Stimulated activated effector memory CD8-positive, alpha-beta T cell treated with anti-CD3 and anti-CD28 coated beads, Interleukin-12 subunit alpha, Interleukin-12 subunit beta, amount 100 ng/mL, for 72 hours (primary cell): ENCODE measurements at places on chromosomes 5 and 9.

DNA sequence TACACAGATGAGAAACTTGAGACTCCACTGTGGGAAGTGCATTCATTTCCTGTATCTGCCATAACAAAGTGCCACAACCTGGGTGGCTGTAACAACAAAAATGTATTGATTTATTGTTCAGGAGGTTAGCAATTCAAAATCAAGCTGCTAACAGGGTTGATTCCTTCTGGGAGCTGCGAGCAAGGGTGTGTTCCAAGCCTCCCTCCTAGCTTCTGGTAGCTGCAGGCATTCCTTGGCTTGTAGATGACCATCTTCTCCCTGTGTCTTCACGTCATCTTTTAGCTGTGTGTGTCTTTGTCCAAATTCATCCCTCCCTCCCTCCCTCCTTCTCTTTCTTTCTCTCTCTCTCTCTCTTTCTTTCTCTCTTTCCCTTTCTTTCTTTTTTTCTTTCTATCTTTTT lies 258.1 kb downstream of the MSX2 start:
- no peak for DNase-seq

GRCh38 chr9:117543089-117543488 lies 128.2 kb upstream of the ASTN2 start:
- DNase-seq: no peak

GRCh38 chr5:89951876-89952275 lies 457.7 kb downstream of the CETN3 start:
- no peak for DNase-seq

GRCh38 chr5:129098488-129099183 lies 4.1 kb downstream of the ISOC1 start:
- no peak for DNase-seq

GRCh38 chr5:57716661-57717060 lies 234.1 kb upstream of the ACTBL2 start:
- no peak for DNase-seq

DNA sequence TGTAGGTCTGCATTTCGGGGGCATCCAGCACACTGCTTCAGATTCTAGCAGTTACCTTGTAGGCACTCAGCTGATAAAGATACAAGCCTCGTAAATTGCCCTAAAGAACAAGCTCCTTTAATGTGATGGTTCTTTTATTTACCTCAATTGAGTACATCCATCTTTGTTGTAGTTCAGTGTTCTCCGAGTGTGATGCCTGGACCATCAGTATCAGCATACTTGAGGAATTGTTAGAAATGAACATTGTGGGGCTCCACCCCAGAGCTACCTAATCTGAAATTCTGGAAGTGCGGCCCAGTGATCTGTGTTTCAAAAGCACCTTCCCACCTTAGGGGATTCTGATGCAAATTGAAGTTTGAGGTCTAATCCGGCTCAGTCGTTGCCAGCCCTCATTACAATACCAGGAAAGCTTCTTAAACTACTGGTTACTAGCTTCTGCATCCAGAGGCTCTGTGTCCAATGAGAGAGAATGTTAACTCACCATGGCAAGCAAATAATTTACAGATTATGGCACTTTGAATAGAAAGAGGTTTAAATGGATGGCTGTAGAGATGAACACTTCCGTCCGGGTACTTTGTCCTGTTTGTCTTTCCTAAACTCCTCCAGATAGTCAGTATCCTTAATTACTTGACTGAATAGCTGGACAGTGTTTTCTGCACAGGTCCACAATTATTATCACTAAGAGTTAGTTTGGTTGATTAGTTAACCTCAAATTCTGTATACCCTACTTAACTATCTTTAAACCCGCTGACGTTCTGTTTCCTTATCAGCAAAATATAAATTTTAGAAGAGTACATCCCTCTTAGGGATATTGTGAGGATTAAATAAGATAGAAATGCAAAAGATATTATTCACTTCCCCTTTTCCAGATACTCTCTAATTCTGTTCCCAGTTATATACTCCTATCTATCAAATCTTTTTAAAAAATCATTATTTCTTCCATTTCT lies 47.9 kb downstream of the RAI14 start:
- DNase-seq: no peak

- peak; percentile 54 for DNase-seq
These were observed 108.4 kb downstream of the PSD2 start for GRCh38 chr5:139903795-139904565.

GRCh38 chr5:159181152-159181551 lies 28.2 kb downstream of the RNF145 start:
- no peak for DNase-seq

DNA sequence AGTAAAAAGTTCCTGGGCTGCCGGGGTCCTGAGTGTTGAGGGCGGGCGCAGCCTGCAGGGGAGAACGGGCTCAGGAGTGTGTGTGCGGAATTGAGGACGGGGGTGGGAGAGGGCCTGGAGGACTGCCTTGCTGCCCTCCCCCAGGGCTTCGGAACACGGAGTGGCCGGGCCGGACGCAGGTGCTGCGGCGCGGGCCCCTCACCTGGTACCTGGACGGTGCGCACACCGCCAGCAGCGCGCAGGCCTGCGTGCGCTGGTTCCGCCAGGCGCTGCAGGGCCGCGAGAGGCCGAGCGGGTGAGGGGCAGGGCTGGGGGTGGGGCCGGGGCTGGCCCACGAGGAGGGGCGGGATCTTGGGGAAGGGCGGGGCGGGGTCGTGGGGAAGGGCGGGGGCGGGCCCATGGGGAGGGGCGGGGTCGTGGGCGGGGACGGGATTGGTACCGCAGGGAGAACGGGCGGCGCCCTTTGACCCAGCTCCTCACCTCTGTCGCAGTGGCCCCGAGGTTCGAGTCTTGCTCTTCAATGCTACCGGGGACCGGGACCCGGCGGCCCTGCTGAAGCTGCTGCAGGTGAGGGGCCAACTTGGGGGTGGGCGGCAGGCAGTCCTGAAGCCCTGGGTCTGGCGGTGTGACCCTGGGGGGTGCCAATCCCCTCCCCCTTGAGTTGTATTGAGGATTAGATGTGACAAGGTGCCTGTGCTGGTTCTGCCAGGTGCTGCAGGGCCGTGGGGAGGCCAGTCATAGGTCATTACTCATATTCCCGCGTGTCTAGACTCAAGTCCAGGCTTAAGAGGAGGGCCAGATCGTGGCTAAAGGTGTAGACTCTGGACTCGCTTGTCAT lies 7.1 kb downstream of the FPGS start:
- no peak for DNase-seq

- DNase-seq: no peak
These were observed 186.2 kb downstream of the SNX18 start for GRCh38 chr5:54703565-54704255.

DNA sequence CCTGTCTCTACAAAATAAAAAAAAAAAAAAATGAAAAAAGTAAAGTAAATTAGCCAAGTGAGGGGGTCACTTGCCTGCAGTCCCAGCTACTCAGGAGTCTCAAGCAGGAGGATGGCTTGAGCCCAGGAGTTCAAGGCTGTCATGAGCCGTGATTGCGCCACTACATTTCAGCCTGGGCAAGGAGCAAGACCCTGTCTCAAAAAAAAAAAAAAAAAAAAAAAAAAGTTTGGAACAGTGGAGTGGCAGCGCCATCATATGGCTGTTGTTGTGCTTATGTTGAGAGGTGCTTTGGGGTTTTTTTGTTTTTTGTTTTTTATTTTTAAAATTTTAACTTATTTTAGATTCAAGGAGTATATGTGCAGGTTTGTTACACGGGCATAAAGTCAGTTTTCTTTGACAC lies 3.6 kb downstream of the BRIX1 start:
- DNase-seq: no peak

DNA sequence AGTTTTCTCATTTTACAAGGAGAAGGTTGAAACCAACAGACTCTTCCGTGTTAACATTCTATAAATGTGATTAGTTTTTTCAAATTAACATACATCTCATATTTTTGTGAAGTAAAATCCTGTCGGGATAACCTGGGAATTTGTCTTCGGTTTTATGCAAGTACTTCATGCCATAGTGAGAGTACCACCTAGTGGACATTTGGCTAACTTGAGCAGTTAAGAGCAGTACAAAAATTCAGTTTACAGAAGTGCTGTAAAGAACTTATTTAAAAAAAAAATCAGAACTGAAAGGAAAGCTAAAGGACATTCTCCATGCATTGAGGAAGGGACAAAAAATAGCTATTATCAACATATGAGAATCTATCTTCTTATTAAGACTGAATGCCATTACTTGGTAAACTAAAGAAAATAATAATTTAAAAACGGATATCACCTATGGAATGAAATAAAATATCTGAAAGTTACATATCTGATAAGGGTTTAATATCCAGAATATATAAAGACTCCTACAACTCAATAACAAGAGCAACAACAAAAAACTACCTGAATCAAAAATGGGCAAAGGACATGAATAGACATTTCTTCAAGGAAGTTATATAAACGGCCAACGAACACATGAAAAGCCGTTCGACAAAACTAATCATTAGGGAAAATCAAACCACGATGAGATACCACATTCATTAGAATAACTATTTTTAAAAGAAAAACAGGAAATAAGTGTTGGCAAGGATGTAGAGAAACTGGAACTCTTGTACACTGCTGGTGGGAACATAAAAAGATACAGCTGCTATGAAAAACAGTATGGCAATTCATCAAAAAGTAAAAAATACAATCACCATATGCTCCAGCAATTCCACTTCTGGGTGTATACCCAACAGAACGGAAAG lies 117.0 kb upstream of the GNA14 start:
- DNase-seq: no peak

GRCh38 chr5:139495638-139496435 lies 13.3 kb upstream of the STING1 start:
- no peak for DNase-seq

- DNase-seq: no peak
These were observed 22.2 kb upstream of the CLPTM1L start for GRCh38 chr5:1367149-1367548.

- no peak for DNase-seq
These were observed 24.2 kb downstream of the NANS start for GRCh38 chr9:98080780-98081179.

DNA sequence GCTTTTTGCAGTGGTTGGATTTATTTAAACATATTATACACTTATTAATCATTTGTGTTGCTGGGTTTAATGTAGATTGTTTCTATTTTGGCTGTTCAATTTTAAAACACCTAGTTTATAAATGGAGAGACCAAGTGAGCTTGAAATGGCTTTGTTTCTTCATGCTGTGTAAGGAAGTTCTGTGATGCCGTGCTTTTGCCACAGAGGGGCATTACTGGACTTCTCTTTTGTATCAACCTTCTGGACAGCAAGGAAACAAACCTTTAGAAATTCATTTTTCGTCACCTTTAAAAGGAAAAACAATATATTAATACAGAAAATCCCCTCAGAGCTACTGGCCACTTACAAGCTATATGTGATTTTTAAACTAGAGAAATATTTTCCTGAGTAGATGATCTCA lies 81.9 kb downstream of the DMRTA1 start:
- no peak for DNase-seq

DNA sequence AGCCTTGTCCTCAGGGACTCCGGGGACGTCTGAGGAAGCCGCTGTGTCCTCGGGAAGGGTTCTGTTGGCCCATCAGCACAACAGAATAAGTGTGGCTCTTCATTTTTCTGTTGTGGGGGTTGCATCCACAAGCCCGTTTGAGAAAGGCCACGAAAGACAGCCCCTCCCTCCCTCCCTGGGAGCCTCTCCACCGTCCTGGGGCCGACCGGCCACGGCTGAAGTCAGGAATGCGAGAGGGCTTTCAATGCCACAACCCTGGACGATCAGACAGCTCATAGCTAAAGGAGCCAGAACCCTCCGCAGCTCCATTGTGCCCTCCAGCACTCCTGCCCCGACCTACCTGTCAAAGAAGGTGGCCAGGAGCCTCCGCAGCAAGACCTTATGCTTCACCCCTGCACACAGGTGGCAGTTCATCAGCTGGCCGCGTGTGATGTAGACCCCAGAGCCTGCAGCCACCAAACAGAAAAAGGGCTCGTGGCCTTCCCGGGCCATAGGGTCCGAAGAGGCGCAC lies 52.4 kb upstream of the UBAC1 start:
- no peak for DNase-seq

- DNase-seq: no peak
These were observed 271.2 kb upstream of the IRX2 start for GRCh38 chr5:3022665-3023064.

- DNase-seq: no peak
These were observed 96.6 kb downstream of the MAN2A1 start for GRCh38 chr5:109786206-109786855.

DNA sequence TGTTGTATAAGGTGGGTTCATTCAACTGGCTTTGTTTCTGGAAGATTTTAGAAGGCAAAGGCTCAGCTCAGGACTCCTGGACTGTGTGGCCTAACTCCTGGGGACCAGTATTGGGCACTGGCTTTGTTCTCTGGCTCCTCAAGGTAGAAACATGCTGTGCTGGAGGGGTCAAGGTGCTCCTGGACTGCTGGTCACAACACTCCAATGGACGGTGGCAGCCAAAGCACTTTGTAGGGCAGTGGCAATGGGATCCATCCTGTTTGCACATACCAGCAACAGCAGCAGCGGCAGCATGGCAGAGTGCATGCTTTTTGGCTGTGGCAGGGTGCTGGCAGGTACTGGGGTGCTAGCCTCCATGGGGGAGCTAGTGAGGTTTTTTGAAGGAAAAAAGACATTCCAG lies 65.3 kb downstream of the SLCO6A1 start:
- DNase-seq: no peak

- DNase-seq: no peak
These were observed 66.5 kb upstream of the GLRX start for GRCh38 chr5:95889076-95889475.

GRCh38 chr9:16090907-16091629 lies 538.2 kb downstream of the CCDC171 start:
- no peak for DNase-seq

- DNase-seq: no peak
These were observed 203.6 kb downstream of the ALDH1A1 start for GRCh38 chr9:72749276-72749675.

DNA sequence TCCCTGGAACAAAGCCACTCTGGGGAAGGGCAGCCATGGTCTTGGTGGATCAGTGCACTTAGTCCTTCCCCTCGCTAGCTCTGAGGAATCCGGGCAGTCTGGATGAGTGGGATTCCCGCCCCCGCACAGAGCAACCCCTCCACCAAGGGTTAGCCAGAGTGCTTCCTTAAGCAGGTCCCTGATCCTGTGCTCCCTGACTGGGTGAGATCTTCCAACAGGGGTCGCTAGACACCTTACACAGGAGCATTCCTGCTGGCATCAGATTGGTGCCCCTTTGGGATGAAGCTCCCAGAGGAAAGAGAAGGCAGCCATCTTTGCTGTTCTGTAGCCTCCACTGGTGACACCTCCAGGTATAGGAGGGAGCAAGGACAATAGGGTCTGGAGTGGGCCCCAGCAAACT lies 228.8 kb downstream of the AP3B1 start:
- no peak for DNase-seq

DNA sequence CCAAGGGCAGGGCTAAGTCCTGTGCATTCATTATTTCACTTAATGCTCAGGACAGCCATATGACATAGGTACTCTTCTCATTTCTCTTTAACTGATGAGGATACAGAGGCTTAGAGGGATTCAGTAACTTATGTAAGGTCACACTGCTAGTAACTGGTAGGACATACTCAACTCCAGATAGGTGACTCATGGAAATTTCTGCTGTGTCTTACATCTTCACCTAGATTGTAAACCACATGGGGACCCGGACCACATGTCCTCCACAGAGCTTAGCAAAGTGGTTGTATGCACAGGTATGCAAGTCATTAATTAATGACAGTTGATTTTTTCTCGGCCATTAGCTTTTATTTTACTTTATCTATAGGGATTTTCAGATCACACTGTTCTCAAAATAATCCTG lies 29.3 kb downstream of the SLC1A1 start:
- DNase-seq: no peak

- peak; percentile 7 for DNase-seq
These were observed 116.8 kb downstream of the BOD1 start for GRCh38 chr5:173499471-173500212.
